ENCODE measurements at places on chromosomes 3 and 15. TPM values are rescaled to one million over a fixed set of nuclear protein-coding genes. Genes with fewer than 3 reads are reported as not detected.
A peak's percentile ranks its signal among the peaks of the same experiment; 100 is the strongest.

- no peak for DNase-seq
Measured at GRCh38 chr15:95290176-95290974, 1040.1 kb upstream of the NR2F2 start.

DNA sequence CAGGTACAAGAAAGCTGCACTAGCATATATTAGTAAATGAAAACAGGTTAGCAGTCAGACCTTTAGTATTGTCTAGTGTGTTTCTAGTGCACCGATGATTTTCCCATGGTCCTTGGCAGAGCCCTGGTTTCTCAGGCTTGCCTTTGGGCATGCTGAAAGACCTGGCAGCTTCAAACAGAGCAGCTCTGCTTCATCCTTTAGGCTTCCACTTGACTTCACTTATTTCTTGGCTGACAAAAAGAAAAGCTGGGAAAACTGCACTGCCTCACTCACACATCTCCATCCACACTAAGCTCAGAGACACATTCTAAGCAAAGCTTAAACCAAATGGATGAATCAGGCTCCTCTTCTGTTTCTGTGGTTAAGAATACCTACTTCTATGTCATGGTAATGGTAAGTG is 374.8 kb upstream of the PDZRN3 start:
- no peak for DNase-seq

The NTRK3 gene
- 0.72 TPM for total RNA-seq

The CXCR6 gene
- not detected for total RNA-seq

- peak; percentile 56 for DNase-seq
Measured at GRCh38 chr3:64187065-64187959, 38.0 kb downstream of the PRICKLE2 start.

The KLHL18 gene
- 17.1 TPM for total RNA-seq

GRCh38 chr15:64284042-64284441 is 71.9 kb downstream of the CSNK1G1 start:
- peak; percentile 36 for DNase-seq

- no peak for DNase-seq
Measured at GRCh38 chr3:185176750-185177359, 24.0 kb upstream of the C3orf70 start.

- no peak for DNase-seq
Measured at GRCh38 chr15:95687686-95688085, 642.8 kb upstream of the NR2F2 start.

The CNTN4 gene
- total RNA-seq = not detected

DNA sequence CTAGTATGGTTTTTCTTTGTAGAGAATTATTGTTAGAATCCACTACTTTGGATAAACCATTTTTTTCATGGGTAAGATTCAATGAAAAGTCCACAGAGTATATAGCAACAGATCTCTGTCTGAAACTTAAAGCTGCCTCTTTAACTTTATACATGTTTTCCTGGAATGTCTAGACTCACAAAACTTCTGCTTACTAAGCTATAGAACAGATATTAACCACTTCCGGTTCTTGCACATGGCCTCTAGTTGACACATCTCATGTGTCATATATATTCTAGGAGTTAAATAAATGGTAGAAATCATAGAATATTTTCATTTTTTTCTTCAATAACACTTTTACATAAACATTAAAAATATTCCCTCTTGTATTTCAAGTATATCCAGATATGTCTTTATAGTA is 1693.9 kb downstream of the SI start:
- DNase-seq = no peak

DNA sequence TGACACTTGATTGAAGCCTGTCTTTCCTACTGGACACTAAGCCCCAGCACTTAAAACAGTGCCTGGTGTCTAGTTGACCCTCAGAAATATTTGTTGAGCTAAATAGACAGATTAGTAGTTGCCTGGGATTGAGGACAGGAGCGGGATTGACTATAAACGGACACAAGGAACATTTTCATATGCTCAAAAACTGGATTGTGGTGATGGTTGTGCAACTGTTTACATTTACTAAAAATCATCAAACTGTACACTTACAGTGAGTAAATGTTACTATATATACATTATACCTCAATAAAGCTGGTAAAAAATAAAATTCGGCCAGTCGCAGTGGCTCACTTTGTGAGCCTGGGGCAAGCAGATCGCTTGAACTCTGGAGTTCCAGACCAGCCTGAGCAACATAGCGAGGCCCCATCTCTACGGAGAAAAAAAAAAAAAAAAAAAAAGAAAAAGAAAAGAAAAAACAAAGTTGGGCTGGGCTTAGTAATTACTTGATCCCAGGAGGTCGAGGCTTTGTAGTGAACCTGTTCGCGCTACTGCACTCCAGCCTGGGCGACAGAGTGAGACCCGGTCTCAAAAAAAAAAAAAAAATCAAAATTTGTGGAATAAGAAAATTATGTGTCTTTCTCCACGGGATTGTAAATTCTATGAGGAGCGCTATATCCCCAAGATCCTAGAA is 632 bp upstream of the IDH3A start:
- no peak for DNase-seq

The EXD1 gene
- not detected for total RNA-seq

The MINAR1 gene
- total RNA-seq = 2.5 TPM

The THRB gene
- 0.36 TPM for total RNA-seq

DNA sequence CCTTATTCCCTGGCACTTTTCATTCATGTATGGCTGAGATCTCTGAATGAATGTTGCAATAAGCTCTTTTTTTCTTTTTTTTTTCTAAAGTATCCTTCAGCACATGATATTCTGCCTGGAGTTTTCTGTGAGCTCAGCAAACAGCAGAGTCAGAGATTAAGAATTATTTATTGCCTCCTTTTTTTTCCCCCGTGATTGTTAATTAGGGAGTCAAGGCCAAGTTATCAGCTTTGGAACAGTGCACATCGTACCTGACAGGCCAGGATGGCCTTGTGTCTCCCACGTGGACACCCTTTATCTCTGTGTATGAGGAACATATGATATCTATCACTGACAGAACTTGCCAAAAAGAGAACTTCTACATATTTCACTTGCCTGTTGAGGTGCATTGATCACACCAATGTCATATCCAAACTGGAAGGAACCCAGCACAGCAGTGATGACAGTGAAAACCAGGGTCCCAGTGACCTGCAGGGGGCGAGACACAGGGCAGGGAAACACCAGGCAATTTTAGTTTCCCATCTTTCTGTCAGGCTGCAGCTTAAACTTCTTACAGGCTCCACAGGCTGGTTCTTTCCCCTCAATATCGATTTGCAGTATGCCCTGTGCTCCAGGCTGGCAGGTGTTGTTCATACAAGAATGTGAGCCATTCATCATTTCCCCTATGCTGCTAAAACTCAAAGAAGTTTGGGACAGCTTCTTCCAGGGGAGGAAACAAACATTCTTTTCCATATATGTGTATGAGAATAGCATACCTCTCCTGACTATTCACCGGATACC is 8.2 kb downstream of the SLC2A2 start:
- DNase-seq = no peak
